Activated T-helper 1 cell treated with anti-CD3 and anti-CD28 coated beads, Interleukin-12 subunit alpha, Interleukin-12 subunit beta, Interleukin-2, Interleukin-4 antibody, amounts not matched to agents 30 ng/mL and 10 ng/mL and 1 ng/mL, durations not matched to agents 14 hours and 24 hours and 36 hours (primary cell): ENCODE measurements at places on chromosomes 2 and 18.

- DNase-seq, result no peak
These were observed 42.3 kb downstream of the IL1R2 start for GRCh38 chr2:102033750-102034682.

DNA sequence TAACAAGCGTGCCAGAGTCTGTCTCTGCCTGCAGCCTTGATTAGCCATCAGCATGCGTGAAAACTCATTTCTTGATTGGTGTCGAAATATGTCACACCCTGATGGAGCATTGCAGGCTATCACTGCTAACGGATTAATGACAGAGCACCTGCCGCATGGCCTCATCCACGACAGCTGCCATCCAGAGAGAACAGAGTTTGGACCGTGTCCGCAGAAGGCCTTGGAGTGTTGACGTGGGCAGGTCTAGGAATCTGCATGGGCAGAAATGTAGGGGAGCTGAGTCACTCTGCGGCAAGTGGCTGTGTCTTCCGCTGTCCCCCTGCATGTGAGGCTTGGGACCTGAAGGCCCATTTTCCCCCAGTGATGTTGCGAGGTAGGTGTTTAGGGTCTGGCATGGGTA, 43.0 kb downstream of the KLHL29 start:
- DNase-seq, result no peak

DNA sequence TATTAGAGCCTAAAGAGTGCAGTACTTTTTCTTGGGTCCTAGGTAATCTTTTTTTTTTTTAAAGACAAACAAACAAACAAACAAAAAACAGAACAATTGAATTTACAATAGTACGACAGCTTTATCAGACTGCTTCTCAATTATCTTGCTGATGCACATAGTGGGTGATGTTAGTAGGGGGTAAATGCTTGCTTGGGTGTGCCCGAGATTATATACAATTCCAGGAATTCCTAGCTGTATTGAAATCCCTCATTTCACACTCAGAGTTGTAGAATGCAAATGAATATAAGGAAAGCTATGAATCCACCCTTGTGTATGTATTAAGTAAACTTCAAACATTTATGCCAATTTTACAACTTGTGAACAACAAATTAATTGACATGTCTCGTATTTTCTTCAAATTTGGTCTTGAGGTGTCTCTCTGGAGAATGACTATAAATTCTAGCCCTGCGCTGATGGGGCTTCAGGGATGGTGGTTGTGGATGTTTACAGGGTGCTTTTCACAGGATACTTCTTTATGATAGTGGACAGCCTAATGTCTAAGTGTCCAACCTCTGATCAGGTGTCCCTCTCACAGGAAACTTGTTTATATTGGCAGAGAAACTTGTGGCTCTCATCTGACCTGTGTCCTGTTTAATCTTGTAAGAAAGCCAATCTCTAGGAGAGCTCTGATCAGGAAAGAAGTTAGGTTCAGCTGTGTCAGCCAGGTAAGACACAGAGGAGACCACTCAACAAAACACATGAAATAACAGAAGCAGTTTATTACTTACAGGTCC, 61.9 kb upstream of the SLC39A10 start:
- no peak for DNase-seq

GRCh38 chr2:190984595-190984994, 29.4 kb downstream of the STAT1 start:
- DNase-seq, result no peak

DNA sequence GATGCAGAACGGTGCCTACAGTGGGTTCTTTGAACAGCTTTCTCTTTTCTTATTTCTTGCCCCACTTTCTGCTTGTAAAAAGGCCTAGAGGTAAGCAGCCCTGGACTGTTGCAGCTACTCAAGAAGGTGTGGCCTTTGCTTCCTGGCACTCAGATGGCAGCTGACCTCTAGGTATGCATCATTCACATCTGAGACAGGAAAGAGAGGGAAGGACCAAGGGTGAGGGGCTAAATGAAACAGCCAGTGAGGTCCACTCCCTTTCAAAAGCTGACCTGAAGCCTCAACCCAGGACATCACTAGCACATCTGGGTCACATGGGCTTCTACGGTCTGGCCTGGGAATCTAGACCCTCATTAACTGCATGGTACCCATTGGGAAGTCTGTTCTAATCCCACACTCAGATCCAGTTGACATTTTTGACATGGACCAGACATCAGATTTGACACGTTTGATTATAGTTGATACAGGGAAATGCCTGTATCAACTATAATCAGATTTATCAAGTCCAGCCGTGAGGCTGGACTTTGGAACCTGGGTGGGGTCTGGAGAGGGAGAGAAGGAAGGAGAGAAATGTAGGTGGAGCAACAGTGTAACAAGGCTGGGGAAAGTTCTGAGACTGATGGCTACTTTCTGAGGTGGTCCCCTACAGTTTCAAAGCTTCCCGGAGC, 60.2 kb downstream of the E2F6 start:
- no peak for DNase-seq

DNA sequence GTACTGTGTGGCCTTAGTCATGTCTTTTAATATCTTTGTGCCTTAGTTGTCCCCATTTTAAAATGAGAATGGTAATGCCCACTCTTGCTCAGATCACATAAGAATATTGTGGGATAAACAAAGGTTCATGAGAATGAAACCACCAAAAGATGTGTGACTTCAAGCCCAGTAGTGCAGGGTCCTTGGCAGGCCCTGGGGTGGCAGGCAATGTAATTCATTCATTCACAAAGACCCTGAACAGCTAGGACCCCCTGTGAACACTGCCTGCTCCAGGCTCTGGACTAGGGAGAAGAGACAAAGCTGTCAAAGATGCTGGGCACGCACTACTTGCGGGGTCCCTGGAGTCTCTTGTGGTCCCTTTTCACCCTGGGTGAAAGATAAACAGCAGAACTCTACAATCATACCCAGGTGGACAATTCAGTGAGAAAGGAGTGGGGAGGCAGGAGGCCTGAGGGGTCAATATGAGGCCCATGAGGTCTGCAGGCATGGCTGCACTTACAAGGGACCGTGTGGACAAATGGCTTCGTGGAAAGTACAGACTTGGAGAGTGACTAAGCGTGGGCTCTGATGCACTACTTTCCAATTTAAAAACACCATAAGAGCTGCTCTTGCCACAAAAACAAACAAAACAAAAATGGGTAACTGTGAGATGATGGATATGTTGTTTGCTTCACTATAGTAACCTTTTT, 136.1 kb downstream of the SMAD7 start:
- no peak for DNase-seq

DNA sequence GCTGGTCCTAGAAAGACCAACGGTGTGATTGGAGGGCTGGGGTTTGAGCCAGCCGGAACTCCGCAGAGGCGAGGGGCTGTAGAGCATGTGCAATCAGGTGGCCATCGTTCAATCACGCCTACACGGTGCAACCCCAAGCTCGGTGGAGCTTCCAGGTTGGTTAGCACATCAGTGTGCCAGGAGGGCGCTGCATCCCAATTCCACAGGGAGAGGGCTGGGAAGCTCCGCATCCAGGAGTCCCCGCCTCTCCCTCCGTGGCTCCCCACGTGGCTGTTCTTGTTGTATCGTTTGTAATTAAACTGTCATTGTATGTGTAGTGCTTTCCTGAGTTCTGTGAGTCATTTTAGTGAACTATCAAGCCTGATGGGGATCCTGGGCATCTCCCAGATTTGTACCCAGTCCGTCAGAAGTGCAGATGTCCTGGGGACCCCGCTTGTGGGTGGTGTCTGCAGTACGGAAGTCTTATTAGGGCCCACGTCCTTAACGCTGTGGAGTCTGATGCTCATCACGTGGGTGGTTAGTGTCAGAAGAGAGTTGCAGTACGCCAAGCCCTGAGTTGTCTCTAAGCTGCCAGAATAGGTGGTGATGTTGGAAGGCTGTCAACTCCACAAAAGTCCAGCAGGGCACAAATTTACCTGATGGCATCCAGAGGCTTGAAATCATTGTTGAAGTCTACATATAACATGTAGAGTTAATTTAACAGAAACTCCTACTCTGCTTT, 20.6 kb upstream of the AMMECR1L start:
- no peak for DNase-seq

- DNase-seq, result no peak
These were observed 199.8 kb upstream of the NRP2 start for GRCh38 chr2:205482399-205483081.

DNA sequence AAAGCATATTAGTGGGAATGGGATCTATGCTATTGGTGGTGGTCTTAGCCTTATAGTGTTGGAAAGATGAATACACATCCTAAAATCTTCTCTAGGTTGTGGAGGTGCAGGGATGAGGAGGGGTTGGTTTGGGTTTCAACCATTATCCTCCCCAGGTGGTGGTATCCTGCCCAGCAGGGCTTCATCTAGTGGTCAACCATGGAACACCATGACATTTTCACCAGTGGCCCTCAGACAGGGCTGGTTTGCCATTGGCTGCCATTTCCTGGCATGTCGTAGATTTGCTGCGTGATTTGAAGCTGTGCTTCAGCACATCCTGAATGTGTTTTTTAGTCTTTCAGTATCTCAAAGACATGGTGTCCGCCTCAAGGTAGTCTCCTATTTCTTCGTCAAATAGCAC, 391.2 kb upstream of the HNRNPA3 start:
- DNase-seq, result no peak

DNA sequence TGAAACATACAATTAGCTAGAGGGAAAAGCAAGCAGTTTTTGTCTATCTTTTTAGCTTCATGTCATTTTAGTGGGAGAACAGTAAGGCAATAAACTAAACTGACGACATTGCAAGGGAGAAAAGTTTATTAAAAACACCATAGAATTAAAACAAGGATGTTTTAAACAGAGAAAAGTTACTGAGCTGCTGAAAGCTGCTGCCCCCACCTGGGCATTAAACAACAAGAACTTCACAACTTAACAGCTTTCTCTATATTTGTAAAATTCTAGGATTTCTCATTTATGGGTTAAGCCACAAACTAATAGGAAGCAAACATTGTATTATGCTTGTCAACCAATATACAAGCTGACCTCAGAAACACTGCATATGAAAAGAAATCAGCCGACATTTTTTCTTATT, 289.2 kb downstream of the ERBB4 start:
- no peak for DNase-seq

DNA sequence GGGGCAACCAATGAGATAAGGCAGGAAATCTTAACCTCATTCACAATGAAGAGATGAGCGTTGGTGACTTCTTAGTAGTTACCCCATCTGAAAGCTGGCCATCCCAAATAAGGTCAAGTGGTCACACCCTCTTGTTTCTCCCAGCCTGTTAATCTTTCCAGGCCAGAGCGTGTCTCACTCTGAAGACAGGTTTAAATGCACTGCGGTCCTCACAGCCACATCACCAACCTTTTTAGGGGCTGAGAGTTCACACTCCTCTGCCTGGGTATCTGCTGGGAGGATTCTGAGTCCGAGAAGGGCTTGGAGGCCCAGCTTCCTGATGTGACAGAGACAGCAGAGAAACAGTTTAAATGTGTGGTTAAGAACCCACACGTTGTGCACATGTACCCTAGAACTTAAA, 13.3 kb upstream of the CNGA3 start:
- no peak for DNase-seq

DNA sequence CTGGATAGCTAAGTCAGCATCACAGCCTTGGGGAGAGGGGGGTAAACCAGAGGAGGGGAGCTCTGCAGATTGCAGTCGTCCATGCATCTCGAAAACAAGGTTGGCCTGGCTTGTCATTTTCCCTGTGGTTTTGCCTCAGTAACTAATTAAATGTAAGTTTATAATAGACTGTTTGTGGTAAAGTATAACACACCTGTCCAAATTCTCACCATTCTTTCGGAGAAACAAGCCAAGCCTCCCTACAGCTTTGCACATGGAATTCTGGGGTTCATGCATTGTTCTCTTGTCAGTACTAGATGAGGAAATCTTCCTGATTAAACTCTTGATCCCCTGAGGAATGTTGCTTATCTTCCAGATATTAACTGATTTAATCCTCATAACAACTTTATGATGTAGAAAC, 1065.2 kb upstream of the FAM98A start:
- no peak for DNase-seq
